ENCODE measurements at places on chromosomes 16 and 17. TPM values are rescaled to one million over a fixed set of nuclear protein-coding genes. Genes with fewer than 3 reads are reported as not detected.

DNA sequence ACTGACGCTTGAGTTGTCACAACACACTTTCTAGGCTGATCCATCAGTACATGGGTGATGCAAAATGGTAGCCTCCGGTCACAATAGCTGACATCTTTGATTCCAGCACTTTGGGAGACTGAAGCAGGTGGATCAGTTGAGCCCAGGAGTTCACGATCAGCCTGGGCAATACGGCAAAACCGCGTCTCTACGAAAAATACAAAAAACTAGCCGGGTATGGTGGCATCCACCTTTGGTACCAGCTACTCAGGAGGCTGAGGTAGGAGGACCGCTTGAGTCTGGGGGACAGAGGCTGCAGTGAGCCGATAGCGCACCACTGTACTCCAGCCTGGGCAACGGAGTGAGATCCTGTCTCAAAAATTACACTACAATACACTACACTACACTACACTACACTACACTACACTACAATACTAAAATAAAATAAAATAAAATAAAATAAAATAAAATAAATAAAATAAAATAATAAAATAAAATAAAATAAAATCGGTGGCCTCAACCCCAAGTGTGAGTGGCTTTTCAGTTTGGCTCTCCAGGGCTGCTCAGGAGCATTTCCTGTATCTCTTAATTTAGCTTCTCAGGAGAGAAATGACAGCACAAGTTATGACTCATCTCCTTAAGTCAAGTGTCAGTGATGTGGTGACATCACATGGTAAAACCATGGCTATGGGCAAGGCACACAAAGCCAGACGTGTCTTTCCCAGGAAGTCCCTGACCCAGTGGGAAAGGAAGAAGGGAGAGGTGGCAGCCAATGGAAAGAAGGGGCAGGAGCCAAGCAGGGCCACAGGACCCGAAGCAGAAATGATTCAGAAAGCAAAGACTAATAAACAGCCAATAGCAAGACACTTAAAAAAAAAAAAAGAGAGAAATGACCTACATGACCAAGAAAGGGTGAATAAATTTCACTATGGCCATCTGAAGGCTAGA lies 75.3 kb upstream of the TBC1D3K start:
- DNase-seq, result no peak

DNA sequence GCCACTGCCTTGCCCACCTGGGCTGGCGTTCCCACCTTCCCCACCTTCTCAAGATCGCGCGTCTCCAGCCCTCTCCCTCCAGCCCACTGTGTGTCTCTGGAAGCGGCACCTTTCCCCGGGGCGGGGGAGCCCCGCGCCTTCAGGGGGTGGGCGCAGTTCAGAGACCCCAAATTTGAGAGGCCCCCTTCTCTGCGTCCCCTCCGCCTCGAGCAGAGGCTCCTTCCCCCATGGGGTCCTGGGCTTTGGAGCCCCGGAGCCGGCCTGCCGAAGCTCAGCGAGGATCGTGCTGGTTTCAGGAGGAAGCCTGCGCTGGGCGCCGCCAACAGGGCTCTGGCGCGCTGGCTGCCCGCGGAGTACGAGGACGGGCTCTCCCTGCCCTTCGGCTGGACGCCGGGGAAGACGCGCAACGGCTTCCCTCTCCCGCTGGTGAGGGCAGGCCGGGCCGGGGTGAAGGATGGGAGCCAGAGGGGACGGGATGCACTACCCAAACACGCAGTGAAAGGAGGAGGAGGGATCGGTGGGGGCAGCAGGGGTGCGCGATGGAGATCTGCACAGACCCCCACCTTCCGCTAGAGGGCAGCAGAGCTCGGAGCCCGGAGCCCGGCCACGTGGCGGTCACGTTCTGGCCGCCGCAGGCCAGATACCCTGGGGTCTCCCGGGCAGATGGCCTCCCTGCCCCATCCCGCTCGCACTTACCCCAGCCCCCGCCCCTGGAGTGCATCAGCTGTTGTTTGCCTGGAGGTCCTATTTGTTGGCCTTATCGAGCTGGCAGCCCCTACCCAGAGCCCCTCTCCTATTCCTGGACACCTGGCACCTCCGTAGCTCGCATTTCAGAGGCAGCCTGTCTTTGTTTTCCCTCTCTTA lies 11.1 kb downstream of the LPO start:
- DNase-seq, result peak; percentile 71

DNA sequence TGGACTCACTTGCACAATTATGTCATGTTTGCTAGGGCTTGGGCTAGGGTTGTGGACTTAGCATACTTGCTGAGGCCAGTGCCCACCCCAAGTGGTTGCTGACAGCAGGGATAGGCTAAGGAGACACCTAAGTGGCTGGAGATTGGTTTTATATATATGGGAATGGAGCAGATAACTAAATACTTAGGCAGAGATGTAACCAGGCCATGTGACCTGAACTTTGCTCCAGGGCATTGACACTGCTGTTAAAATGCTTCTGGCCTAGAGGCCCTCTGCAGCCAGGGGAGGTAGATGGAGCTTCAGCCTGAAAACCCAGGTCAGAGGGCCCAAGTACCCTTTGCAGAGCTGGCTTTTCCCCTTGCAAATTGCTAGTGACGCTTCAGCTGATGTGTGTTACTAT lies 1.4 kb upstream of the ITGB3 start:
- no peak for DNase-seq

GRCh38 chr16:5175266-5175665 lies 77.7 kb upstream of the EEF2KMT start:
- no peak for DNase-seq

DNA sequence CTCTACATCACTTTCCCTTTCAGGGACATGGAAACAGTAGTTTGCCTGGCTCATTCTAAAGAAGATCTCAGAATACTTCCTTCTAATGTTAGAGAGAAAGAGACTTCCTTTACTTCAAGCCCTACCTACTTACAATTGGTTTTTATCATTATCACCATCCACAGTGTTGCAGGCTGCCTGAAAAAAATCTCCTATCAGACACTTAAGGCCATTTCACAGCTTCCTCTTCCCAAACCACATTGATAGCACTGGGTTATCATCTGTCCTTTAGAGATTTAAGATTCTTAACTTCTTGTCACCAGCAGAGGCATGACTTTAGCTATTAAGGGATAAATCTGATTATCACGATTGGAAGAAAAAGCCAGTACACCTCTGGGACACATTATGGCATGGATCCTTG lies 178.5 kb upstream of the TBX2 start:
- DNase-seq, result no peak

- no peak for DNase-seq
These were observed 258.8 kb downstream of the IRF8 start for GRCh38 chr16:86157616-86158247.

DNA sequence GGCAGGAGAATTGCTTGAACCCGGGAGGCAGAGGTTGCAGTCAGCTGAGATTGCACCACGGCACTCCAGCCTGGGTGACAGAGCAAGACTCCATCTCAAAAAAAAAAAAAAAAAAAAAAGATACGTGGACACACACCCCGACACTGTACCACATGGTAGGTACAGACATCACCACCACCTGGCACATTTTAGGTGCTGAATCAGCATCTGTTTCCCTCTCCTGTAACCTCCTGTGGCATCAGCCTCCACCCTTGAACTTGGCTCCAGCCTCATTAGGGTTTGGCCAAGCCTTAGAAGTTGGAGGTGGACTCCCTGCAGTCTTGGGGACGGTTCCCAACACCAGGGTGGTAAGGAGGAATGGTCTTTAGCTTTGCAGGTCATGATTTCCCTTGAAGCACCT lies 46.0 kb downstream of the XYLT1 start:
- DNase-seq, result no peak

DNA sequence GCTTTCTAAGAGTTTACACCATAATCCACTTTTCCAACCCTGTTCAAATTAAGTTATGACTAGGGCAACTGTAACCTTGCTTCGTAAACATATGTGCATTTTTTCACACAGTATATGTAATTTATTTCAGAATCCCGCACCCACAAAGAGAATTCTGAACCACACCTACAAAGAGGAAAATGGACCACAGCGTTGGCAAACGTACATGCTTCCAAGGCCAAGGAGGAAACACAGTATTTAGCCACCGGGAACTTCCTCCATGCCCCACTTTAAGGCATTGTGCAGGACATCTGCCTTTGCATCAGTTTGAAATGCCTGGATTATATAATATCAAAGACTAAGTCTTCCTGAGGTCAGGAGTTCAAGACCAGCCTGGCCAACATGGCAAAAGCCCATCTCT lies 2.1 kb downstream of the SPATA22 start:
- no peak for DNase-seq

DNA sequence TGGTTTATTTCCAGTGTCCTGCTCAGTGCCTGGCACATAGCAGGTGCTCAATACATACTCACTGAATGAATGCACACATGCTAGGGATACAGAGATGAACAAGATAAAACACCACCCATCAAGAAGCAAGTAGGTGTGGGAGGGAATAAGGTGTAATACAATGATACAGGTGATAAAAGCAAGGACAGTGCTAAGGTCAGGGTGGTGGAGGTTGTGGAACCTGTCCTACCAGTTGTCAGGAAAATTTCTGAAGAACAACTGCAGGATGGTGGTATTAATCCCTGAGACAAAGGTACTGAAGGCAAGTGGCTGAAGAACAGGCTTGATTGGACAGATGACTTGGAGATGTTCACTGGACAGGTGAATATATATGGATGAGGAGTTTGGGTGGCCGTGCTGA lies 1.8 kb downstream of the KNOP1 start:
- DNase-seq, result no peak

DNA sequence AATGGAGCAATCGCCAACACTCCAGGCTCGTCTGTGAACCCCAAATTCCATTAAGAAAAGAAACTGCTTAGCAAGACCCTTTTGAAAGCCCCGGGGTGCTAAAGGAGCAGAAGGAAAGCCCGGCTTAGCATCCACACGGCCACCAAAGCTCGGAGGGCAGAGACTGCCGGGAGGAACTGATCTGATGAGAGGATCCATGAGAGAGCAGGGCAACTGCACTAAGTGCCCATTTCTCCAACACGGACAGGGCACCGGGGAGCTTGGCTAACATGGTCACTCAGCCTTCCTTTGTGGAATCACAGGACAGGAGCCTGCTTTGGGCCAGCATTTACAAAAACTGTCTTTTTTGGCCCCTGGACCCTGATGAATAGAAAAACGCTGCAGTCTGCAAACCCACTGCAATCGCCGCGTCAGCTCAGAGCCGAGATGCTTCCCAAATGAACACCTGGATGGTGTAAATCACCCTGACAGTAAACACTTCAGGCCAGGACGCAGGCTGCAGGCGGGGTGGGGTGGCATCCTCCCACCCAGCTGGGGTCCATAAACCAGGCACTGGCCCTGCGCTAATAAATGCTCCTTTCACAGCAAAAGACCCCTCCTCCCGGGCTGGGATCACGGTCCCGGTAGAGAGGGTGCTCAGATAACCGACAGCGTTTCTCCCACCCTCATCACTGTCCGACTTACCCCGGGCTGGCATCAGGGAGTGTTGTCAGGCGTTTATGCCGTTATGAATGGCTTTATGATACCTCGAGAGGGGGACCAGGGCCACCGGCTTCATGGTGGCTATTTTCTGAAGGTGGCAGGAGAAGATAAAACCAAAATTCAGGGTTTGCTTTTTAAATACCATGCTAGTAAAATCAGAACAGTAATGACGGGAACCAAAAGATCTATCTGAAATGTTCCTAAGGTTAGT lies 299.5 kb downstream of the IRF8 start:
- no peak for DNase-seq

- no peak for DNase-seq
These were observed 172.0 kb upstream of the CIBAR2 start for GRCh38 chr16:85284141-85284817.

GRCh38 chr16:87414251-87414680 lies 22.1 kb downstream of the MAP1LC3B start:
- no peak for DNase-seq

DNA sequence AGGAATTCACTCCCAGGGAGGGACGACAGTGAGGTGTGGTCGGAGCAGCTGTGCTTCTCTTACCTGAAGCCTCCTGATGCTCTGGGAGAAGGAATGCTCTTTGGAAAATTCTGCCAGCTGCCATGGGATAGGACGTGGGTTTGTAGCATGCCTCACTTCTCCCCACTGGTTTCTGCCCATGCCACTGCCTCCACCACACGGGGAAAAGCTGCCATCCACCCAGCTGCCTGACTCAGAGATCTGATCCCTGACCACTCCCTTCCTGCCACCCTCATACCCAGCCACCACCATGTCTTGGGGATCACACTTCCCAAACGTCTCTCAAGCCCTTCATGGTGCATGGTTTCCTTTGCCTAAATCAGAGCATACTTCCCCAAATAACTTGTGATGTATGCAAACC lies 80.0 kb downstream of the CPPED1 start:
- no peak for DNase-seq

DNA sequence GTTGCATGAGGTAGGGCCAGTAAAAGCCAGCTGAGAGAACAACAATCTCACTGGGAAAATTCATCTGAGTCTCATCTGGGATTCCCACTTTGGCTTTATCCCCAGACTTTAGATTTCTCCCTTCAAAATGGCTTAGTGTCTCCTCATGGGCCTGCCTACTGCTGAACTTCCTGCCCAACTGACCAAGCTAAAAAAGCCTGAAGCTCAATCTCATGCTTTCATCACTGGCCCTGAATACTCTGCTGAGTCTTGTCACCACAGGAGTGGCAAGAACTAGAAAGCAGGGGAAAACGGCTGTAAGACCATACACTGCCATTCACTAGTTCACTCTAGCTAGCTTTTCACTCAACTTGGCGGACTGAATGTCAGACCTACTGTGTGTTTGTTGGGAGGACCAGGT lies 96.4 kb upstream of the NOG start:
- DNase-seq, result no peak

DNA sequence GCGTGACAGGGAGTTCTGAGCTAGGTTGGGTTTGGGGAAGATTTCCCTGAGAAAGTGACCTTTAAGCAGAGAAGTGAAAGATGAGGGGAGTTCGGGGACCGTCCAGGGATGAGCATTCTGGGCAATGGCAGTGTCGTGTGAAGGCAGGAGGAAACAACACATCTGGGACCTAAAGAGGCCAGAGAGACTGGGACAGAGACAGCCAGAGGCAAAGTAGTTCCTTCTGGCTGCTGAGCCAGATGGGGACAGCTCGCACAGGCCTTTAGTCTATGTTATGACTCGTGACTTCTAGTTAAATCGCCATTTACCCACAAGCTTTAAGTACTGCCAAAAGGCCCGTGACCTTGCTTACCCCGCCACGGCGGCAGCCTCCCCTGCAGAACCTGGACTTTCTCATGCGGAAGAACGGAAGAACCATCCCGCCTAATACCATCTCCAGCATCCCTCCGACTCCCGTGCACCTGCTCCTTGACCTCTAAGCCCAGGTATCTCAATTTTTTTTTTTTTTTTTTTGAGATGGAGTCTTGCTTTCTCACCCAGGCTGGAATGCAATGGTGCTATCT lies 8.5 kb upstream of the MED11 start:
- DNase-seq, result no peak

- DNase-seq, result peak; percentile 41
These were observed 14.4 kb downstream of the GUCY2D start for GRCh38 chr17:8016632-8017424.

- DNase-seq, result no peak
These were observed 6.3 kb downstream of the SLC5A2 start for GRCh38 chr16:31489298-31489564.

TMC5 gene
- total RNA-seq, result 9.9 TPM

ADAD2 gene
- not detected for total RNA-seq

DHX58 gene
- total RNA-seq, result 0.43 TPM

RSPRY1 gene
- total RNA-seq, result 57.4 TPM

PRKCB gene
- 0.27 TPM for total RNA-seq

ZNF652 gene
- total RNA-seq, result 52.7 TPM

GGT6 gene
- total RNA-seq, result not detected

CACNG3 gene
- not detected for total RNA-seq

MPP3 gene
- 12.6 TPM for total RNA-seq

AATK gene
- total RNA-seq, result 12.2 TPM

Data from progenitor cell of endocrine pancreas (in vitro differentiated cells).